Nephron progenitor cell (in vitro differentiated cells): ENCODE measurements at places on chromosomes 1 and 21.

GRCh38 chr1:96365596-96366390 lies 355.8 kb upstream of the PTBP2 start:
- H3K27me3 ChIP-seq, result peaks cover 4% of the 10 kb centered on the region
- no peaks in the 10 kb centered on the region for H3K36me3 ChIP-seq
- no peak overlapping the region for H3K27ac ChIP-seq
- peaks cover 6% of the 10 kb centered on the region for H3K4me1 ChIP-seq
- DNase-seq, result no peak

DNA sequence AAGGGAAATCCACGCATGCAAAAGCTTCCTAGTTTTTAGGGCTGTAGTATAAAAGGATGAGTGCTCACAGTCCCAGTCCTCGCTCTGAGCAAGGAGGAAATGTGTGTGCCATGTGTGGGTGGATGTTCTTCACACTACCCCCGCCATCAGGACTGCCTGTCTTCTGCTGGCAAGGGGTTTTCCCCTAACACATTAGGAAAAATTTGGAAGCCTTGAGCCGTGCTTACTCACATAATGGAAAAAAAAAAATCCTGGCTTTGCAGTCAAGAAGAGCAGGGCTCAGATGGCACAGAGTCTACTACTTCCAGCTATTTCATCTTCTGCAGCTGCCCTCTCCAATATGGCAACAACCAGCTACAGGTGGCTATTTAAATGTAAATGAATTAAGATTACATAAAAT lies 363.1 kb downstream of the PLPP3 start:
- DNase-seq, result no peak
- no peak overlapping the region for H3K27ac ChIP-seq
- no peaks in the 10 kb centered on the region for H3K27me3 ChIP-seq
- no peak overlapping the region for H3K4me3 ChIP-seq
- H3K36me3 ChIP-seq, result no peaks in the 10 kb centered on the region

GRCh38 chr1:101356604-101357443 lies 120.0 kb downstream of the S1PR1 start:
- H3K4me3 ChIP-seq, result no peak overlapping the region
- H3K4me1 ChIP-seq, result peaks cover 9% of the 10 kb centered on the region
- H3K27ac ChIP-seq, result no peak overlapping the region
- H3K27me3 ChIP-seq, result no peaks in the 10 kb centered on the region
- H3K36me3 ChIP-seq, result no peaks in the 10 kb centered on the region

DNA sequence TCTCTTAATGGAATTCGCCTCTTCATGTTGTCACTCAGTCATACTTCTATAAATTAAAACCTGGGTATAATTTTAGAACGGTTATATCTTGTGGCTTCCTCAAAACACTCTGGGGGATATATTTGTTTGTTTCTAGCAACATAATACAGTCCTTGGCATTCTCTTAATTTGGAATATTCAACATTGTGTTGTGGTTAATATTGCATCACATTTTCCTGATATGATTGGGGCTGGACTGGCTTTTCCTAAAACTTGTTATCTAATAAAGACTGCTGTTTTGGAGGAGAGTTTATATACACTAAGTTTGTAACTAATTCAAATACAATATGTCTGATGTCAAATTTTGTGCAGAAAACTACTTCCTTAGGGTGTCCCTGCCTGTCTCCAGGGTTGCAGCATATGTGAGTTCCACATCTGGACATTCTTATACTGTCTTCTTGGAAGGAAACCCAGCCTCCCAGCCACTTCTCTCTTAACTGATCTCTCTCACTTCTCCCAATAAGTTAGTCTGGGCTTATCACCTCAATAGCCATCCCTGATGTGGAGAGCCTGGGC lies 892.6 kb downstream of the MRPL39 start:
- no peaks in the 10 kb centered on the region for H3K27me3 ChIP-seq
- H3K36me3 ChIP-seq, result no peaks in the 10 kb centered on the region
- H3K27ac ChIP-seq, result no peak overlapping the region
- DNase-seq, result no peak

- H3K4me1 ChIP-seq, result peaks cover 34% of the 10 kb centered on the region
- H3K27ac ChIP-seq, result no peak overlapping the region
- peaks cover 98% of the 10 kb centered on the region for H3K27me3 ChIP-seq
- DNase-seq, result peak; percentile 31
- no peaks in the 10 kb centered on the region for H3K36me3 ChIP-seq
- H3K4me3 ChIP-seq, result peak overlapping the region; percentile 90
Observed at GRCh38 chr1:239387304-239388158, 1.2 kb downstream of the CHRM3 start.

GRCh38 chr1:89965193-89965768 lies 29.6 kb upstream of the ZNF326 start:
- no peaks in the 10 kb centered on the region for H3K36me3 ChIP-seq
- no peaks in the 10 kb centered on the region for H3K4me1 ChIP-seq
- no peak overlapping the region for H3K27ac ChIP-seq

- no peak for DNase-seq
- peaks cover 3% of the 10 kb centered on the region for H3K27me3 ChIP-seq
- no peak overlapping the region for H3K27ac ChIP-seq
- no peaks in the 10 kb centered on the region for H3K4me1 ChIP-seq
- no peak overlapping the region for H3K4me3 ChIP-seq
Observed at GRCh38 chr1:93061895-93062792, 16.9 kb upstream of the MTF2 start.

- H3K36me3 ChIP-seq, result peaks cover 58% of the 10 kb centered on the region
- DNase-seq, result no peak
- H3K27me3 ChIP-seq, result no peaks in the 10 kb centered on the region
- no peak overlapping the region for H3K27ac ChIP-seq
Observed at GRCh38 chr1:114505148-114505561, 5.8 kb downstream of the TRIM33 start.

DNA sequence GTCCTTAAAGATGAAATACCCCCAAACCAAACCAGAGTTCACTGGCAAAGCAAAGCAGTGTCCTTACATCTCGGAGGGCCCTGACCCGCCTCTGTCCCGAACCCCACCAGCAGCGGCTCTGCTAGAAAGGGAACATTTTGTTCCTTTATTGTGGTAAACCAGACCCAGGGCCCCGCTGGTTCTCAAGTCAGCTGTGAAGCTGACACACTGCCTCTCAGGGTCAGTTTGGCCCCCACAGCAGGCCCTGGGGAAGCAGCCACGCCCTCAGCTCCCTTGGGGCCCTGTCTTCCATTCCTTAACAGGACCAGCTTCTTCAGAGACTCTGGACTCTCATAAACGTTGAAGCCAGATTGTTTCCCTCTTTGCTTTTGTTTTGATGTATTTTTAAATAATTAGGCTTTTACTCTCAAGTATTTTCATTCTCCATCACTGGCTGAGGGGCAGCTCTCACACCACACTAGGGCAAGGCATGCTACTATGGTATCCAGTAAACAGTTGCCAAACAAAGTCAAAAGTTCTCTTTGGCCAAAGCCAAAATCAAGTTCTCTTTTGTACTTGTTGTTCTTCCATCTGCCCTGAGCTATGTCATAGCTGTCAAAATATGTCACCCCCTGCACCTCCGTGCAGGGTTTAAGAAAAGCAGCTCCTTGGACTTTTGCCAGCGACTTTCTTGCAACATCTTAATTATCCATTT lies 61.1 kb upstream of the ANGPTL1 start:
- no peaks in the 10 kb centered on the region for H3K36me3 ChIP-seq
- H3K4me1 ChIP-seq, result peaks cover 83% of the 10 kb centered on the region
- no peak for DNase-seq
- no peak overlapping the region for H3K4me3 ChIP-seq

DNA sequence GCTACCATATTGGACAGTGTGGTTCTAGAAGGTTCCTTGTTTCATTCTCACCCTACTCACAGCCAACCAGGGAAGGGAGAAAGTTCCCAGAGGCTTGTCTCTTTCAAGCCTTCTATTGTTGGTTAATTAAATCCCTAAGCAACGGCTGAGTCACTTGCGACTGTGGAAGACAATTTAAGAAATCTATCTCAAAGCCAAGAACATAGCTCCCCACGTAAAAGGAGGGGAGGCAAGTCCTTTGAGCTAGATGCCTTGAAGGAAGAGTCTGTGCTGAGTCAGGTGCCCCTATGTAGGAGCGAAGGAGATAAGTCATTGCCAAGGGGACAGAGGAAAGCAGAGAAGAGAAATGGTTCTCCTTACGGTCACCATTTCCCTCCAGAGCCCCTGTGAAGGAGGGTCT lies 79.4 kb upstream of the PPP2R5A start:
- H3K27me3 ChIP-seq, result no peaks in the 10 kb centered on the region
- H3K4me1 ChIP-seq, result peaks cover 9% of the 10 kb centered on the region
- no peak overlapping the region for H3K4me3 ChIP-seq
- H3K27ac ChIP-seq, result no peak overlapping the region
- H3K36me3 ChIP-seq, result peaks cover 1% of the 10 kb centered on the region

DNA sequence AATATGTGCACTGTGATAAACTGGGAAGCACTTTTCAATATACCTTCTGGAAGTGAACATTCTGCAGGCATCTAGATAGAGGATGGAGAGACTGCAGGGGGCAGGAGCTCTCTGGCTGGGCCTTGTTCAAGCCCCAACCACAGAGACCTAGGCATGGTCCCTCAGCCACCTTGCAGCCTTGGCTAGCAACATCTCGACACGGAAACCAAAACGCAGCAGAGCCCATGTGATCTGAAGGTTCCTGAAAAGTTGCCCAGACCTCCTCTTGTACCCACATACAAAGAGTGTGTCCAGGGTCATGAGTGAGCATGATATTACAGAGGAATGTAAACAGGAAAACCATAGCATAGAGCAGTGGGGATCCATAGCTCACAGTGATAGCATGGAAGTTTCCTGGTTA lies 33.1 kb upstream of the SAMD11 start:
- H3K36me3 ChIP-seq, result no peaks in the 10 kb centered on the region
- no peak overlapping the region for H3K4me3 ChIP-seq
- DNase-seq, result no peak
- H3K4me1 ChIP-seq, result no peaks in the 10 kb centered on the region

- peak; percentile 72 for DNase-seq
- peak overlapping the region; percentile 65 for H3K4me3 ChIP-seq
- no peaks in the 10 kb centered on the region for H3K36me3 ChIP-seq
- no peaks in the 10 kb centered on the region for H3K4me1 ChIP-seq
- H3K27me3 ChIP-seq, result peaks cover 98% of the 10 kb centered on the region
Observed at GRCh38 chr1:37734629-37735591, 30.0 kb downstream of the EPHA10 start.

DNA sequence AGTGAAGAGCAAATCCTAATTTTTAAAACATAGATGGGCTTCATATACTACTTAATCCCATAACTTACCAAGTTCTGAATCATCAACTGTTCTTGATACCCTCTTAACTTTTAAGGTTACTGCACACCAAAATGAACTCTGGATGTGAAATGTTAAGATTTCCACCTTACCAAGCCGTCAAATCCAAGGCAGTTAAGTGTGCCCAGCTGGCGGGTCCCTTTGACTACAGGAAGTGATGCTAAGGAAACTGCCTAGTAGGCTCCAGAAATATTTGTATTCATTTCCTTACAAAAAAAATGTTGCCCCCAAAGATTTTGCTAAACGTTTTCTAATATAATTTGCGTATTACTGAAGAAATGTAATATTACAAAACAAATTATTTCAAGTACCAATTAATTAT lies 10.7 kb downstream of the NRIP1 start:
- H3K36me3 ChIP-seq, result peaks cover 73% of the 10 kb centered on the region
- H3K4me1 ChIP-seq, result peaks cover 88% of the 10 kb centered on the region
- peaks cover 4% of the 10 kb centered on the region for H3K27me3 ChIP-seq
- H3K4me3 ChIP-seq, result no peak overlapping the region
- DNase-seq, result no peak

DNA sequence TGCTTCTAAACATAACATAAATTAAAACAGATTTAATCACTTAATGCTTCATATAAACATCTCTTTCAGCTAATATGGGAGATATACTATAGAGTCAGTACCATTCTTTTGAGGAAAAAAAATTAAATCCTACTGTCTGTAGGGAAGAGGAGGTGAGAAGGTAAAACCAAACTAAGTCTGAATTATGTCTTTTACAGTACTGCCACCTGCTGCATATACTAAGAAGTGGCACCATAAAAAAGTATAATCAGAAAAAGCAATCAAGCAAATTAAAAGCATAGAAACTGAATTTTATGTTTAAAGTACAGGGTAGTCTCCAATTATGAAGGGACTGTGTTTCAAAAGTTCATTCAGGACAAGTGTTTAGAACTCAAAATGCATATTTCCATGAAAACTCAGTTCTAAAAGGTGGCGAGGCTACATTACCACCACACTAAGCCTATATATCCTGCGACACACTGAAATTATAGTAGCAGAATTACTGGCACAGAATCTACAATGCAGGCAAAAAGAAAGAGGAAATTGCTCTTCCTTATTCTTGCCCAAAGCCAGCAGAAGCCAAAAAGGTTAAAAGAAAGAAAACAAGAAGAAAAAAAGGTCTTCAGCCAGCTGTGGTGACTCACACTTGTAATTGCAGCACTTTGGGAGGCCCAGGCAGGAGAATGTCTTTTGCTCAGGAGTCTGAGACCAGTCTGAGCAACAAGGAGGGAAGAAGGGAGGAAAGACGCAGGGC lies 9.0 kb downstream of the NSL1 start:
- H3K36me3 ChIP-seq, result peaks cover 76% of the 10 kb centered on the region
- H3K4me1 ChIP-seq, result no peaks in the 10 kb centered on the region
- H3K27ac ChIP-seq, result no peak overlapping the region

GRCh38 chr1:108057541-108057940 lies 92.6 kb upstream of the VAV3 start:
- H3K27ac ChIP-seq, result peak overlapping the region; percentile 86
- peaks cover 36% of the 10 kb centered on the region for H3K4me1 ChIP-seq
- peaks cover 6% of the 10 kb centered on the region for H3K27me3 ChIP-seq
- peak overlapping the region; percentile 17 for H3K4me3 ChIP-seq
- H3K36me3 ChIP-seq, result peaks cover 15% of the 10 kb centered on the region

- no peak overlapping the region for H3K4me3 ChIP-seq
- no peaks in the 10 kb centered on the region for H3K4me1 ChIP-seq
- peaks cover 27% of the 10 kb centered on the region for H3K27me3 ChIP-seq
- H3K27ac ChIP-seq, result no peak overlapping the region
Observed at GRCh38 chr1:110196917-110197765, 13.0 kb upstream of the KCNC4 start.

DNA sequence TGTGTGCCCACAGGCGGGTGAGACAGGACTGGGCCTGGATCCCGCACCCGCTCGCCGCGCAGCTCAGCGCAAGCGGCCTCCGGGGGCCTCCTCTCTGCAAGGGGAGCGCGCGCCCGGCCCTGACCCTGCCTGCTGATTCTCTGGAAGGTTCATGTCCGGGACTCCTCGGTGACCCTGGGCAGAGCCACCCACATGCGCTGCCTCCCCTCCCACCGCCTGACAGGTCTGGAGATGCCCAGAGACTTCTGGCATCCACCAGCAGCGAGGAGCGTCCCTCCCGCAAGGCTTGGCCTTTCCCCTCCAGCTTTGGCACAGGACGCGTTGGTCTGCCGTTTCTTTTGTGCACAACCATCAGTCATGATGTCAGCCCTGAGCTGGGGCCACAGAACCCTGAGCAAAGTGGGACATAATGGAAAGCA lies 42.0 kb upstream of the COL6A2 start:
- H3K27ac ChIP-seq, result peak overlapping the region; percentile 68
- peaks cover 10% of the 10 kb centered on the region for H3K27me3 ChIP-seq
- DNase-seq, result no peak
- peaks cover 4% of the 10 kb centered on the region for H3K36me3 ChIP-seq
- H3K4me1 ChIP-seq, result peaks cover 50% of the 10 kb centered on the region
- H3K4me3 ChIP-seq, result peak overlapping the region; percentile 42
